MCF 10A (cell line): ENCODE measurements at places on chromosomes 11 and 22.

DNA sequence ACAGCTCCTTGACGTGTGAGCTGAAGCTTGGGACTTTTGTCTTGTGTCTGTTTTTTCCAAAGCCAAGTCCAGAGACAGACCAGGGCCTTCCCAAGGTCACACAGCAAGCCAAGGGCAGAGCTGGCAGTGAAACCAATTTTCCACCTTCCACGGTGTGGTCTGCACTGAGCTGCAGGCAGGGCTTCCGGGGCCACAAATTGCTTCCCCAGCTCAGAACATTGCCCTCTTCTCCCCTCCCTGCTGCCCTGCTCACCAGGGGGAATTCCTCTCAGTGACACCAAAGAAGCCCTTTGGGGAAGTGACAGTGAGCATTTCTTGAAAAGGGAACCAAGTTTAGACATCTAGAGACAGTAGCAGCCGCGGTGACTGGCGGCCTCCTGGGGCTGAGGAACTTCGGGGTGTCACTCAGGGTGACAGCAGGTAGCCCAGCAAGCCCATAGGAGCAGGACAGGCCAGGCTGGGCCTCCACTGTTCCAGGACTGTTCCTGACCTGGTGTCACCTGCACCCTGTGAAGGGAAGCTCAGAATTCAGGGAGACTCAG is 9.2 kb downstream of the FXYD2 start:
- no peak overlapping the region for H3K27ac ChIP-seq
- peaks cover 11% of the 10 kb centered on the region for H3K4me1 ChIP-seq
- H3K36me3 ChIP-seq, result no peaks in the 10 kb centered on the region
- peaks cover 15% of the 10 kb centered on the region for H3K27me3 ChIP-seq
- DNase-seq, result no peak

- H3K36me3 ChIP-seq, result no peaks in the 10 kb centered on the region
- no peak for DNase-seq
Observed at GRCh38 chr11:63920126-63920938, 3.4 kb upstream of the RCOR2 start.

- peaks cover 5% of the 10 kb centered on the region for H3K36me3 ChIP-seq
- no peak overlapping the region for H3K4me3 ChIP-seq
- no peaks in the 10 kb centered on the region for H3K4me1 ChIP-seq
- DNase-seq, result no peak
- no peak overlapping the region for H3K27ac ChIP-seq
- no peaks in the 10 kb centered on the region for H3K27me3 ChIP-seq
Observed at GRCh38 chr11:115566180-115566764, 62.1 kb upstream of the CADM1 start.

DNA sequence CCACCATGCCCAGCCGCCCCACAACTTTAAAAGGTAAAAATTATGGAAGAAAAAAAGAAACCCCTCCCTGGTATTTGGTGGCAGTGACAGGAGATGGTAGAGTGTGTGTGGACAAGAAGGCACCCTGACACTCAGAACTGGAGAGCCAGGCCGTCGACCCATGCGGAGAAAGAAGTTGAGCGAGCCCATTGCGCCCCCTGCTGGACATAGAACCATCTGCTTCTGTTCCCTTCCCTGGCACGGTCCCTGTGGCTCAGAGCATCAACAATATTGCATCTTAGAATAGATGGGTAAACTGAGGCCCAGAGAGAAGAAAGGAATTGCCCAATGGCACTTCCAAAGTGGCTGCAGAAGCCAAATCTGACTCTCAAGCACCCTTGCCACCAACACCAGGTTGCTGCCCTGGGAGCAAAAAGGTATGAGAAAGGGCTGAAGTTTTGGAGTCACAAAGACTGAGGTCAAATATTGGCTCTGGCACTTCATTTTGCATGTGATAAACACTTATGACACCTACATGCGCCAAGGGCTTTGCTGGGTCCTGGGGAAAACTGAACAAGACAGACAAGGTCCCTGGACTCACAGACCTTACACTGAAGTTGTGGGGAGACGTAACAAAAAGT is 8.6 kb downstream of the MRPL11 start:
- no peak overlapping the region for H3K4me3 ChIP-seq
- DNase-seq, result peak; percentile 73
- H3K36me3 ChIP-seq, result peaks cover 30% of the 10 kb centered on the region
- H3K27ac ChIP-seq, result no peak overlapping the region
- no peaks in the 10 kb centered on the region for H3K4me1 ChIP-seq

DNA sequence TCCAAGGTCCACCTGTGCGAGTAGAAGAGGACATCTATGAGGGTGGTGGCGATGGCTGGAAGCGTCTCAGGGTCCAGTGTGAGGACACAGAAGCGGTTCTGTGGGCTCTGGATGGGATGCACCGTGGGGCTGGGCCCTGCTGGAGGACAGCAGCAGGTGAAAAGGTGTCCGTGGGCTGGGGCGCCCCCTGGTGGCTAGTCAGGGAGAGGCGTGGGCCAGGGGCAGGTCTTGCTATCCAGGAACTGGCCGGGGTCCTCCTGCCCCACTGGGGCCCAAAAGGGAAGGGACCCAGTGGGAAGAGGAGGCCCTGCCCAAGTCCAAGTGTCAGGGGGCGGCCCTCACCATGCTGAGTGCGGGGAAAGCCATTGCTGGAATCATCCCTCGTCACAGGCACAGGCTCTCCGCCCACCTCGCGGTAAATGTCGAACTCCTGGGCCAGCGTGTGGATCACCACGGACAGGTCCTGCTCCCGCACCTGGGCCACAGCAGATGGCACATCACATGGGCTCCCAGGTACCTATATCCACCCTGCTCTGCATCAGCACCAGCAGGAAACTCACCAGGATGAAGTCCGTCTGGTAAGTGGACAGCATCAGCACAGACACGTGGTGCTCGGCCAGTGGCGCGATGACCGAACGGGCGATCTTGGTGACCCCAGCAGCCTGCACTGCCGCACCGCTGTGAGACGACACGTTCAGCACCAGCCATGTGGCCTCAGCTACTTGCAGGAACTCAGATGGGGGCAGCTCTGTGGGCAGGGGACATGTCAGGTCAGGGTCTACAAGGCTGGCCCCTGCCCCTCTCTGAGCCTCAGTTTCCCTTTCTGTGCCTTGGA is 2.3 kb downstream of the CASTOR1 start:
- no peak overlapping the region for H3K4me3 ChIP-seq
- no peaks in the 10 kb centered on the region for H3K36me3 ChIP-seq
- no peak overlapping the region for H3K27ac ChIP-seq
- H3K4me1 ChIP-seq, result peaks cover 6% of the 10 kb centered on the region
- H3K27me3 ChIP-seq, result no peaks in the 10 kb centered on the region
- DNase-seq, result peak; percentile 68

DNA sequence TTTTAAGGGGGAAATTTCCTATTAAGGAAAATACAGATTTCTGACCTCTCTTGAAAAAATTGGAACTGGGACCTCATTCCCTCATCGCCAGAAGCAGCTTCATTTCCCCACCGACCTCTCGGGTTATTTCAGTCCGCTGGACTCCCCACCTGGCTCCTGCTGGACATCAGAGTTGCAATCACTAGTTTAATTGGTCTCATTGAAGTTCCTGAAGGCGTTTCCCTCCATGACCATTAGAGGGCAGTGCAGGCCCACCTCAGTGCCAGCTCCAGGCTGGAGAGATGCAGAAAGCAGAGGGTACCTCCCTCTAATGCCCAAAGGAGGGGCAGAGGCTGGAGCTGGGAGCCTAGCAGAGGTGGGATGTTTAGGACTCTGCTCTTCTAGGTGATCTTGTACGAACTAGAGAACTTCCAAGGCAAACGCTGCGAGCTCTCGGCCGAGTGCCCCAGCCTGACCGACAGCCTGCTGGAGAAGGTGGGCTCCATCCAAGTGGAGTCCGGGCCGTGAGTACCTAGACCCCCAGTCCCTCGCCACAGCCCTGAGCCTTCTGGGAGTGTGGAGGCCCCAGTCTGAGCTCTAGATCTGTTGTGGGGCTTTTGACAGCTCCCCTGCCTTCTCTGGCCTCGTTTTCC is 2.7 kb downstream of the CRYBB3 start:
- peak; percentile 69 for DNase-seq
- H3K27ac ChIP-seq, result no peak overlapping the region
- H3K36me3 ChIP-seq, result peaks cover 30% of the 10 kb centered on the region
- no peaks in the 10 kb centered on the region for H3K4me1 ChIP-seq
- H3K27me3 ChIP-seq, result no peaks in the 10 kb centered on the region
- no peak overlapping the region for H3K4me3 ChIP-seq

- H3K4me3 ChIP-seq, result no peak overlapping the region
- H3K36me3 ChIP-seq, result no peaks in the 10 kb centered on the region
- no peak overlapping the region for H3K27ac ChIP-seq
- no peaks in the 10 kb centered on the region for H3K4me1 ChIP-seq
Observed at GRCh38 chr11:33379947-33380346, 122.8 kb downstream of the HIPK3 start.

DNA sequence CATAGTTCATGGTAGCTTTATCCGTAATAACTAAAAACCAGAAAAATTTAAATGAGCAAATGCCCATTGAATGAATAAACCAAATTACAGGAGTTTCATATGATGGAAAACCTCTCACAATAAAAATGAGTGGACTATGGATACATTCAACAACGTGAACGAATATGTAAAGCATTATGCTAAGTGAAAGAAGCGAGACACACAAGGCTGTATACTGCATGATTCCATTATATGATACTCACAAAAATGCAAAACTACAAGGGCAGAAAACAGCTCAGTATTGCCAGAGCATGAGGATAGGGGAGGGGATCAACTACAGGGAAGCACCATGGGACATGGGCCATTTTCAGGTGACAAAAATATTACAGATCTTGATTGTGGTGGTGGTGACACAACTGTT is 22.2 kb downstream of the DDI1 start:
- no peak overlapping the region for H3K27ac ChIP-seq
- H3K36me3 ChIP-seq, result no peaks in the 10 kb centered on the region
- H3K27me3 ChIP-seq, result no peaks in the 10 kb centered on the region
- DNase-seq, result no peak
